Sciatic nerve (tissue), 2 donors: ENCODE measurements at places on chromosomes 6 and 20. TPM values are rescaled to one million over a fixed set of nuclear protein-coding genes. Genes with fewer than 3 reads are reported as not detected.

Gene GRIK2
- 12.8 TPM for total RNA-seq

DNA sequence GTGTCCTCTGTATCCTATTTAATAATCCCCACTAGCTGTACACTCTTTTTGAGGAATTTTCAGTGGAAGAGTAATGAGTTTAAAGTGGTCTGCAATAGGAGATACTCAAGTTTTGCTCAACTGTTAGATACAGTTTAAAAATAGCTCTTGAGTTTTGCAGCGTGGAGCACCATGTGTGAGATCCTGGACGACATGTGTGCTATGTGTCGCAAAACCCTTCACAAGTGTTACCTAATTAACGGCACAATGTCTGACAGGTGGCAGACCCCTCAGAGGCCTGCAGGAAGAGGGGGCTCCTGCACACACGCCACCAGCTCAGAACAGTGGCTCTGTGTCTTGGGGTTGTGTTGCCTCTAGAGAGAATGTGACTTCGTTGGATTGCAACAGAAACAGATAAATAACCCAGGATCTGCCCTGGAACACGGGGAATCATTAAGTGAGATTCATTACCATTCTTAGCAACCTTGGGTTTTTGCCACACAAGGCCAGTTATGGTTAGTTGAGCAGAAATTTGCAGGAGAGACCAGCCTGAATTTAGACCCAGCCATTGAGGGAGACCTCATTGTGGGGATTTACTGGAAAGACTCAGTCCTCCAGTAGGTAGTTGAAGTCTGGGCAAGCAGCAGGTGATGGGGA, 73.8 kb downstream of the SASH1 start:
- no peak for DNase-seq

DNA sequence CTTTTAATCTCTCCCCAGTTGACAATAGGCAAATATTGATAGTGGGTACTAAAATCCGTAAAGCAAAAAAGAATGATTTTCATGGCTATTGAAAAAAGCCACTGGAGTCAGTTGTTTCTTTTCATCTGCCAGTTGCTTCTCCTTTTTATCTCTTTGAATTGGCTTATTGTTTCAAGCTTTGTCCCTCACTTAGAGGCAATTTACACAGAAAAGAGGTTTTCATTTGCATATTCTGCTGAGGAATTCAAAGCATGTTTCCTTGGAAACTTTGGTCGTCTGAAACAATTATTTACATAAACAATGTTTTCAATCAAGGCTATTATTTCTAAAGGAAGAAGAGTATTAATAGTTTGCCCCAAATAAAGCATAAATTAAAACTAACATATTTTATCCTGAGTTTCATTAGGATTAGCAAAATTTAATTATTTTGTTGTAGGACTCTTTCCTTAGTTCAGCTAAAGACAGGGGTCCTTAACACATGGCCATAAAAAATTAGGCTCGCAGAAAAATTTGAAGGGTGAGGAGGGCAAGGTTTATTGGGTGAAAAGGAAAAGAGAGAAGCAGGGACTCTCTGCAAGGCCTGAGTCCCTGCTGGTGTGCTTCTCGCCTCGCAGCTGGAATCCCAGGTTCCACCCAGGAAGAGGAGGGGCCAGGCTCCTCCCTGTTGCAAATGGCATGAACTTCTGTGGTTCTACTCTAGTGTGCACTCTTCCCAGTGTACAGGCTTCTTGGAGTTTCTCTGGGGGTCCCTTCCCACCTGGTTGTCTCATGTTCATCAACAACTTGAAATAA, 138.8 kb upstream of the LAMA2 start:
- no peak for DNase-seq

DNA sequence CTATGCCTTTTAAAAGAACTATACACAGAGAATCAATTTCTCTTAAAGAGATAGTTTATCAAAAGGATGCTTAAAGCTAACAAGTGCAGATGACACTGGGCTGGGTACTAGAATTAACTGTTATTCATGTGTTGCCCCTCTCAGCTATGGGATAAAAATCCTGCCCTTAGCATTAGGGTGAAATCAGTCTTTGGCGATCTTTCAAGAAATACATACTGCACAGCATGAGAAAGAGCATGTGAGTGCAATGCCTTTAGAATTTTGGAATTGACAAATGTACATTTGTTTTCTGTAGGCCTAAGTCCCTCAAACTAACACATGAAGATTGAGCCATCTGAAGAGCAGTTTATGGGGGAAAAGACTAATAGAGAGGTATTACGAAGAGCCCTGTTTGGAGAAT, 115.4 kb downstream of the ZFP64 start:
- no peak for DNase-seq

Gene KIF13A
- 72.8 TPM for total RNA-seq
